ENCODE measurements at places on chromosomes 7 and 10.

DNA sequence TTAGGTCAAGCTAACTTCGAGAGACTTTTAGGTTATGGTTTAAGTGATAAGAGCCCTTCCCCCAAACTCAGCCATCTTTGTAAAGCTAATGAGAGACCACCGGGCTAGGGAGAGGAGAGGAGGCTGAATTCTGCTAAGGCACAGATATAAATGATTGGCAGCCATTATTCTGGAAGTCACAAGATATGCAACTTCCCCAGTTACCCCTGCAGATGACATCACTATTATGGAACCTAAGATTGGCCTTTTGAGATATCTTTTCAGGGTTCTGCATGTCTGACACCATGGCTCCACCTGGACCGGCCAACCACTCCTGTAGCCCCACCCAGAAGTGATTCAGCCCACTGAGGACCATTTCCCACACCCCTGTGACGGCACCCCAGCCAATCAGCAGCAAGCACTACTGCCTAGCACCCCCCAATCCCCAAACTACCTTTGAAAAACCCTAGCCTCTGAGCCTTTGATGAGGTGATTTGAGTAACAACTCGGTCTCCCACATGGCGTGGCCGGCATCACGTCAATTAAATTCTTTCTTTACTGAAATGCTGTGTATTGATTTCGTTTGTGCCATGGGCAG is 14.4 kb downstream of the VIPR2 start:
- DNase-seq, result no peak

- no peak for DNase-seq
These were observed 35.5 kb downstream of the IDE start for GRCh38 chr10:92538231-92538958.

DNA sequence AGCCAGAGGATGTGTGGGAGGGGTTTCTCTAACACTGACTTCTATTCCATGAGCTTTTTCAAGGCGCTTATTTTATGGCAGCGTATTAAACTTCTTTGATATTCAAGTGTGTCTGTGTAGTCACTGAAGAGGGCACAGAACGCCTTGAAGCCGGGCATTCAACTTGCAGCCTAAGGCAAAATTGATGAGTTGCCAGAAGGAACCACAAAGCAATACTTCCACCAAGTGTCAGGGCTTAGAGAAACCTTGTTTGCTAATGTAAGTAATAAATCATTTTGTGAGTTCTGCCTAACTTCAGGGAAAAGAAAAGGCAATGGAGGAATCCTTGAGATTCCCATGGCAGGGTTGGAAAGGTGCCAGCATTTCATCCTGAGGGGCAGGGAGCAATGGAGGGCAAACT is 163.8 kb downstream of the LCOR start:
- no peak for DNase-seq

DNA sequence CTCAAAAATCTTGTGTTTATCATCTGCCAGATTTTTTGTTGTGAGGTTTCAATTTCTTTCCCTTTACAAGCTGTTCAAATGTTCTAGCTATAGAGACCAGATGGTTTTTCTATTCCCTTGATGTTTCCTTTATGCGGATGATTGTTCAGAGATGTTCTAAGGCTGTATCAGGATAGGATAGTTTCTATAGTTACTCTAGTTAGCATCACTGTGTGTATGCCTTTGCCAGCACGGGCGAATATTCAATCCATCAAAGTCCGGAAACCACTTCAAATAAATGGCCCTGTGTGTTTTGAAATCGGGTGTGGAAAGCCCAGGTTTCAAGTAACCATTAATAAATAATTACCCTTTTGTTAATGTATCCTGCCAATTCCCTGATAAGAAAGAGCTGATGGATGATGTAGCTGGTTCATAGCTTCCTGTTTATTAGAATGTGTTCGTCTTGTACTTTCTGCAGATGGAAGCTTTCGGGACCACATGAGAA is 149.8 kb upstream of the PRKCQ start:
- DNase-seq, result no peak

GRCh38 chr10:125231116-125231812 is 70.9 kb upstream of the CTBP2 start:
- DNase-seq, result peak; percentile 98

GRCh38 chr10:132805599-132805998 is 19.7 kb upstream of the NKX6-2 start:
- DNase-seq, result no peak

- DNase-seq, result no peak
These were observed 71.9 kb upstream of the HABP2 start for GRCh38 chr10:113480851-113481502.

DNA sequence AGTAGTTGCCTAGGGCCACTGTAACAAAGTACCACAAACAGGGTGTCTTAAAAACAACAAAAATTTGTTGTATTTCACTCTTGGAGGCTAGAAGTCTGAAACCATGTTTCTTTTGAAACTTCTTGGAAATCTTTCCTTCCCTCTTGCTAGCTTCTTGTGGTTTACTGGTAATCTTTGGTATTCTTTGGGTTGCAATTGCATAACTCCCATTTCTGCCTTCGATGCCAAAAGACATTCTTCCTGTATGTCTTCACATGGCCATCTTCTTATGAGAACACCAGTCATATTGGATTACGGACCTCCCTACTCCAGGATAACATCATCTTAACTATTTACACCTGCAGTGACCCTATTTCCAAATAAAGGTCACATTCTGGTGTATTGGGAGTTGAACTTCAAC is 357.4 kb downstream of the PPP1R3A start:
- DNase-seq, result no peak

DNA sequence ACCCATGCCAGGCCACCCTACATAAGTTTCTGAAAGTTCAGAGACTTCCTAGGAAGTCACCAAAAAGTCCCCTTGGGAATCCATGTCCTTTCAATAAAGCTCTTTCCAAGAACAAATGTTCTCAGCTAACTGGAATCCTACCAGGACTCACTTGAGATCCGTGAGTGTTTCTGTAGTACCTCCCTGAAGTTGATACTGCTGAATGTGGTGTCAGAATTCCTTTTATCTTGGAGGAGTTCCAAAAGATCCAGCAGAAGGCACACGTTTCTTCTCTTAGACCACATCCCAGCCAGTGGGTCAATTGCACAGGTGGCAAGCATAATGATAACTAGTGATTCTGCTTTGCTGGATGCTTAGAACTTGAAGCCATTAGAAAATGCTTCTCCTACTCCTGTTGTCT is 689.7 kb upstream of the IGFBP3 start:
- no peak for DNase-seq

DNA sequence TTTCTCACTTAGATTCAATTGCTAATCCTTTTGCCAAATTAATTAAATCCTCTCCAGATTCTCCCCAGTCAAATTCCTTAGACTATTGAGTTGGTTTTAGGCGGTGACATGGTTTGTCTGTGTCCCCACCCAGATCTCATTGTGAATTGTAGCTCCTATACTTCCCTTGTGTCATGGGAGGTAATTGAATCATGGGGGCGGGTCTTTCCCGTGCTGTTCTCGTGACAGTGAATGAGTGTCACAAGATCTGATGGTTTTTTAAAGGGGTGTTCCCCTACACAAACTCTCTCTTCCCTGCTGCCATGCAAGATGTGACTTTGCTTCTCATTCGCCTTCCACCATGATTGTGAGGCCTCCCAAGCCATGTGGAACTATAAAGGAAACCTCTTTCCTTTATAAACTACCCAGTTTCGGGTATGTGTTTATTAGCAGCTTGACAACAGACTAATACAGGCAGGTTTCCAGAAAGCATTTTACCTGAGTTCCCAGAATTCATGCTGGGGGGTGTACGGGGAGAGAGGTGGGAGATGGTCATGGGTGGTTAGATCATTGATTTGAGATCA is 44.7 kb upstream of the GARS1 start:
- no peak for DNase-seq

DNA sequence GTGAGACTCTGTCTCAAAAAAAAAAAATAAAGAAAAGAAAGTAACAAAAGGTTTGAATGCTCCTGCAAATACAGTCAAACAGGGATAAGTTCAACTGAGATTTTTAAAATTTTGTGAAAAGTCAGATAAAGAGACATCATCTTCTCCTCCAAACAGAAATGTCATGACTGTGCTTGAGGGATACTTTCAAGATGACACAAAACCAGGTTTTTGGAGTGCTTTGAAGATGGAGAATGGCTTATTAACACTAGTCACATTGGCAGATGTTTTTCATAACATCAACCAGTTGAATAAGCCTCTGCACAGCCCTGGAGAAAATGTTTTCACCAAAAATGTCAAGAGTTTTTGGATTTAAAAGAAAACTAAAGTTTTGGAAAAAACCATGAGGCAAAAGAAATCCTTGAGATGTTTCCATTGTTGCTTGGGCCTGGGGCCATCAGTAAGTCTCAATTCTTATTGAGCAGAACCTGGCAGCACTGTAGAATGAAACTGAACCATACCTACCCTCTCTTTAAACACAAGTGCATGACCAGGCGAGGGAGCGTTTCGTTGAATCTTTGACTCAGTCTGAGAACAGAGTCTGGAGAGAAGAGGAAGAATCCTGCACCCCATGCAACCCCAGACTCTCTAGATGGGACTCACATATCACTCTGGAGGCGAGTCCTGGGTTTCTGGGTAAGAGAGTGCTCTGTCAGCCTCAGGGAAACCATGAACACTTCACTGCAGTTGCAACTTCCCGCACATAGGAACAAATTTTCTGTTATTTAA is 37.4 kb upstream of the PRKCQ start:
- no peak for DNase-seq

- DNase-seq, result peak; percentile 24
These were observed 517 bp downstream of the ITGB1 start for GRCh38 chr10:32957341-32958084.

GRCh38 chr7:388023-388960 is 98.3 kb downstream of the FOXL3 start:
- no peak for DNase-seq

DNA sequence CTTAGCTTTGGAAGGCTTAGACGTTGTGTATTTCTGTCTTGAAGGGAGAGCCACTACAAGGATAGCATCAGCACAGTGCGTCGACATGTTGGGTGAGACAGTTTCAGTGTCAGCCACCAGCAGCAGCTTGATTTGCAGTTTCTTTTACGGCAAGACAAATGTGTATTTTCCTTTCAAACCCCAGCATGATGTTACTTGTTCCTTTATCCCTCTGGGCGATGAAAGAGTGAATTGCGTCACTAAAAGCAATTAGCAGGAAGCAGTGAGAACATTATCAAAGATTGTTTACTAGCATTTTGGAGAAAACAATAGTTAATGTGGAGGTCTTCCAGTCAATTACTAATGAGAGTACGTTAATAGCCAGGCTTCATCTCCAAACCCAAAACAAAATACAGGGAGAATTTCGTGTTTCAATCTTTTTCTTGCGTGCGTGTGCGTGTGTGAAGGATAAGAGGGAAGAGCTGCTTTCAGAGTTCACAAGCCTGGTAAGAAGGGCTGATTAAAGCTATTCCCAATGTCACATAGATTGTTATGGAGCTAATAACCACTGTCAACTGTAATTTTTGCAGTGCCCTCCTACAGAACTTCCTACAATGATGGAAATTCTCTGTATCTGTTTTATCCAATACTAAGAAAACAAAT is 157.1 kb upstream of the AOAH start:
- DNase-seq, result no peak

DNA sequence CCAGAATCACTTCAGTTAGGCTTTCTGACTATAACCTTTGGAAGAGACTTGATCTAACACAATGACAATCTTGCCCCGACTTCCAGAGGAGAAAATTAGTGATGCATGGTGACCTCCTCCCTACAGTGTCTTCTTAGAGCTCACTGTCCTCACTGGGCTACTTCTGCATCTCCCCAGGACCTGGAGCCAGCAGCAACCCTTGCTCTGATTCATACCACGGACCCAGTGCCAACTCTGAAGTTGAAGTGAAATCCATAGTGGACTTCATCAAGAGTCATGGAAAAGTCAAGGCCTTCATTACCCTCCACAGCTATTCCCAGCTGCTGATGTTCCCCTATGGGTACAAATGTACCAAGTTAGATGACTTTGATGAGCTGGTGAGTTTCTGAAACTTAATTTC is 12.6 kb downstream of the CPA2 start:
- DNase-seq, result no peak

- no peak for DNase-seq
These were observed 271.0 kb downstream of the SKAP2 start for GRCh38 chr7:26593393-26593792.

DNA sequence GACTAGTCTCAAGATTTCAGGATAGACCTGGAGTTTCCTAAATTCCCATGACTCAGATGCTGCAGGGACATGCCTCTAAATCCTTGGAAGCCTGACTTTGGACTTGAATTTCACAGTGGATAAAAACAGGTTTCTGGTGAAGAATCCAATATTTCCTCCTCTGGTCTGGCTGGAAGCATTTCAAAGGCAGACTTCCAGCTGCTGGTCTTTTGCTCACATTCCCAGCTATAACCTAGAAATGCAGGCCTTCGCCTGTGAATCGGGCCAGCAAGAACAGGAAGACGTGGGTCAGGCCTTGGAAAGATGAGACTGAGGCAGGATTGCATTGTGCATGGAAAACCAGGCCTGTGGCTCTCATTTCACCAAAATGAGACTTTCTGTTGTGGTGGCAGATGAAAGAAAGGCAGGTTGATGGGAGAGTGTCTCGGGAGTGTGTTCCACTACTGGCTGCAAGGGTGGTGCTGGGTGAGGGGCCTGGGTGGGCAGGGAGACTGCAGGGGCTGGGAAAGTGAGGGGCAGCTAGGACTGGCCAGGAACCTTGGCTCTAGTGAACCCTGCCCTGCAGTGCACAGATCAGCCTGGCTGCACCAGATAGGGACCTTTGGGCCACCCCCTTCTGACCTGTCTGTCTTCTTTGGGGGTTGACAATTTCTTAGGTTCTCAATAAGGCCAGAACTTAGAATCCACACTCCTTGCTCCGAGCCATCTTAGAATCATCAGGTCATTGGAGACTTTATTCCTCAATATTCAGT is 488.8 kb upstream of the MKI67 start:
- DNase-seq, result no peak

- DNase-seq, result no peak
These were observed 92.9 kb upstream of the ADAM12 start for GRCh38 chr10:126481181-126481580.

- no peak for DNase-seq
These were observed 50.4 kb downstream of the PYROXD2 start for GRCh38 chr10:98364432-98365102.

DNA sequence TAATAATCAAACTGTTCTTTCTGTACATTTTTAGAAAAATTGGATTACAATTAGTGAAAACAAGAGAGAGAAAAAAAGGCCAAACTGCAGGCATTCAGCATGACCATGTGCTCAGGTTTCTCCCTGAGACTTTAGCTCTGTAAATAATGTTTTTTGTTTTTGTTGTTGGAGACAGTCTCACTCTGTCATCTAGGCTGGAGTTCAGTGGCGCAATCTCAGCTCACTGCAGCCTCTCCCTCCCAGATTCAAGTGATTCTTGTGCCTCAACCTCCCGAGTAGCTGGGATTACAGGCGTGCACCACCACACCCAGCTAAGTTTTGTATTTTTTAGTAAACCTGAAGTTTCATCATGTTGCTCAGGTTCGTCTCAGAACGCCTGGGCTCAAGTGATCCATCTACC is 23.0 kb downstream of the BZW2 start:
- no peak for DNase-seq

All from hepatic stellate cell (primary cell).